HEK293T (cell line): ENCODE measurements at places on chromosomes 11 and 22.

DNA sequence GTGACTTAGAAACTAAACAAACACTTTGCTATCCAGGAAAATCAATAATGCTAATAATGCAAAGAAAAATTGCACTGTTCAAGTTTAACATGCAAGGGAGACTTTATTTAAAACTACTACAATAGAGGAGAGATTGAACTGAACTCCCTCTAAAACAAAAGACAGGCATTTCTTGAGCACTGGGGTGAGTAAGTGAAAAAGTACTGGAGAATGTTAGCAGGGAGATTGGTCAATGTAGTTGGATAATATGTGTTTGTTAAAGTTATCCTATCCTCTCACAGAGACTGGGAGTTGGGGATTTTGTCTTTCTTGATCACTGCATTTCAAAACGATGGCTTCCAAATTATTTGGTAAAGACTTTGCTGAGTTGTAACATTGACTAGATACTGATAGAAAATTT lies 77.6 kb downstream of the LUZP2 start:
- DNase-seq, result no peak

DNA sequence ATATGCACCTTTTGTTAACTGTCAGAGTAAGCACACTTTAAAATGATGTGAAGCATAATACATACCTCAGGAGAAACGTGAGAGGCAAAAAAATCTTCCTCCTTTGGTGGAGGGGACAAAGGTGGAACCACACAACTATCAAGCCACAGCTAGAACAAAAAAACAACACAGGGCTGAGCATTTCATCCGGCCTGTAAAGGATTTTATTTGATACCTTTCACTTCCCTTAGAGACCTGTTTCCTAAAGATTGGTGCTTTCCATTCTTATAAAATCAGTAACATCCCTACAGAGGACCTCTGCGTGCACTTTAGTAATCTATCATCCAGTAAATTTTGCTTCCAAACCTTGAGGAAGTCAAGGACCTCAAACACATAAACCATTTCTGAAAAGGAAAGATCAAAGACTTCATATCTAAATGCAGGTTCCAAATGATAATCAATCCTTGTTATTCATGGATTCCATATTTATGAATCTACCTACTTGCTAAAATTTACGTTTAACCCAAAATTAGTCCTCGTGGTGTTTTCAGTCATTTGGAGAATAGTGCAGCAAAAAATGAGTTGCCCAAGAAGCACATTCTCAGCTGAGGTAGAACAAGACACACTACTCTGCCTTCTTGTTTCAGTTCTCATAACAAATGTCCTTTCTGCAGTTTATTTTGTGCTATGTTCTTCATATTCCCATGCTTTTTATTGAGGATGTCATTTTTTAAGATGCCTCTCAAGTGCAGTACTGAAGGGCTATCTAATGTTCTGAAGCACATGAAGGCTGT lies 22.7 kb downstream of the ARFGAP3 start:
- DNase-seq, result no peak

GRCh38 chr11:14318581-14318981 lies 40.4 kb downstream of the RRAS2 start:
- DNase-seq, result no peak

GRCh38 chr22:36081023-36081431 lies 52.4 kb upstream of the RBFOX2 start:
- DNase-seq, result no peak

GRCh38 chr11:70271649-70271953 lies 1.1 kb downstream of the PPFIA1 start:
- no peak for DNase-seq

GRCh38 chr22:48949375-48950149 lies 878.1 kb downstream of the BRD1 start:
- DNase-seq, result no peak

DNA sequence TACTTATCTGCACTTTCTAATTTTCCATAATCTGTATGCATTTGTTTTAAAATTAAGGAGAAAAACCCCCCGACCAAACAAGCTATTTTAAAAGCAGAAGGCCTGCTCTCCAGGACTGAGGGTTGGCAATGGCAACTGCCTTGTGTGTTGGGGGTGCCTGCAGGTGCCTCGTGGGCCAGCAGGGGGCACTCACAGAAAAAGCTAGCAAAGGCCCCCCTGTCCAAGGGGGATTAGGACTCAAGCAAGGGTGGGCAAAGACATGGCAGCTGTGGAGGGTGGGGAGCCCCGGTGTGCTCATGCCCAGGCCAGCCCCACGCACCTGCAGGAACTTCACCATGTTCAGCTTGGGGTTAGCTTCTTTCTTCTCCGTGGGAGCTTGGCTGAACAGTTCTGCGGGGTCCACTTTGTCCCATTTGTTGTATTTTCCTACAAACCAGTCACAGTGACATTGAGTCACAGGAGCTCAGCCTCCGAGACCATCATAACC lies 10.3 kb downstream of the TOP3B start:
- peak; percentile 85 for DNase-seq

- no peak for DNase-seq
Observed at GRCh38 chr22:26236991-26237390, 67.7 kb downstream of the SEZ6L start.

DNA sequence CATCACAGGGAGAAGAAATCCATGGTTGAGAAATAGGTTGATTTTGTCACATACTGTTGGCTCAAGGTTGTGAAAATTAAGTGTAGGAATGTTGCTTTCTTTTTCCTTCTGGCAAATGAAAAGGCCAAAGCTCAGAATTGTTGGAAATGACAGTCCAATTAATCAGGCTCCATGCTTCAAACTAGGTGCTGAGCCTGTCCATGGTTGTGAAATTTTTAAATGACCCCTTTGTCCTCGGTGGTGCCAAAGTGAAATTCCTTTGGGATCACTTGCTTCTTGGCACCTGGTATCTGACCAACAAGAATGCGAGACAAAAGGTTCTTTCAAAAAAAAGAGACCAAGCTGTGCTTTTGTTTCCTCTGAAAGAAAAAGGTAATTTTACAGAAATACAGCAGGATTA lies 451.9 kb downstream of the ETS1 start:
- no peak for DNase-seq

DNA sequence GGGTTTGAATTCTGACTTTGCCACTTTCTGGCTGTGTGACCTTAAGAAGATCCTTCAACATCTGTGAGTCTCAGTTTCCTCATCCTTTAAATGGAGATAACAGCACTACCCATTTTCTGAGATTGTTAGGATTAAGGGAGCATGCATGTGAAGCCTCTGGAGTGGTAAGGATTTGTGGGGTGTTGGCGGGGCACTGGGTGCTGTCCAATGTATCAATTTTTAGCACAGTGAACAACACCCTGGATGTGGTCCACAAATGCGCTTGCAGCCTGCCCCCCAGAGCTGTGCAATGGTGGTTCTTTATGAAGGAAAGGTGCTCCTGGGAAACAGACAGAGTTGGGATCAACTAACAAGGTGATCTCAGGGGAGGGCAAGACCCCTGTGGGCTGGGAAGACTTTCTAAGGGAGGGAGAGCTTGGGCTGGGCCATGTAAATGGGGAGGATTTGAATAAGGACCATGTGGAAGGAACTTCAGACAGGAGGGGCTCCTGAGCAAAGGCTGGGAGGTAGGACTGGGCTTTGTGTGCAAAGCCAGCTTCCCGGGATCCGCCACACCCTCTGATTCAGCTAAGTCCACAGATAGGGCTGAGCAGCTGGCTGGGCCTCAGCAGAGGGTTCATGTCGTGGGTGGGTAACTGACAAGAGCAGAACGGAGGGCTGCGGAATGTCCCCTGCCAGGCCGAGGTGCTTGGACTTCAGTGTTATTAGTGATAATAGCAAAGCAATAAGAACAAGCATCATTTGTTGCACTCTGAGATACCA lies 22.7 kb upstream of the RASD2 start:
- no peak for DNase-seq

DNA sequence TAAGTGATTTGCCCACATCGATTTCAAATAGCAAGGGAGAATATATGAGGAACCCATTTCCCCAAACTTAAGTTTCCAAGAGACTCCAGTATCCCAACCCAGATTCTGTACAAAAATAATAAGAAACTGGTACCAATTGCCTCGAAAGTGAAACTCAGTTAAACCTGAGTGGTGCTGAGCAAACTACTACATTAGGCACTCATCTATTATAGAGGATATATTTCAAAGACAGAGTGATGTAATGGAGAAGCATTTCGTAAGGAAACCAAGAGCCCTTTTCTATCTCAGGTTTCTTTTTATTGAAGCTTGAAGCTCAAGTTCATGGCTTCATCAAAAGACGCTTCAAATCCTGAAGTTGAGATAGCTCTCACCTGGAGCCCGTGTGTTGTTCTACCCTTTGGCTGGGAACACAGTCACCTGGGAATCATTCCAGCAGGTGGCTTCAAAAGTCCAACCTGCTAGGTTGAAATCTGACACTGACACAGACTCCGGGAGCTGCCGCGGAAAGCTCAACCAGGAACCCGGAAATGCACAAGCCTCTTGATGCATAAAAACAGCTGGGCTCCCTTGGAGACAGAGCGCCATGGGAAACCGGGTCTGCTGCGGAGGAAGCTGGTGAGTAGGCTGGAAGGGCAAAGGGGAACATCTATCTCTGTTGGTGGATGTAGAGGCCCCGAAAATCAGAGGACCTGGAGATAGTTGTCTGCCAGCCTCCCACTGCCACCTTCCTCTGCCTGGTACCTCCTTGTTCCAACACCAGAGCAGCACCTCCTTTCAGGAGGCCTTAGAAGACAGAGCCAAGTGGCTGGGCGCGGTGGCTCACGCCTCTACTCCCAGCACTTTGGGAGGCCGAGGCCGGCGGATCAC lies at the start of gene C11orf52:
Gene C11orf52 (plus strand): TSS at position 524 of the 867 bp plus-strand sequence. CDS start 60 bp downstream, at position 584.
- DNase-seq, result peak; percentile 51

GRCh38 chr11:93494357-93494756 lies 48.8 kb downstream of the SMCO4 start:
- DNase-seq, result no peak

- DNase-seq, result no peak
Observed at GRCh38 chr11:43316451-43316850, 4.7 kb downstream of the API5 start.

DNA sequence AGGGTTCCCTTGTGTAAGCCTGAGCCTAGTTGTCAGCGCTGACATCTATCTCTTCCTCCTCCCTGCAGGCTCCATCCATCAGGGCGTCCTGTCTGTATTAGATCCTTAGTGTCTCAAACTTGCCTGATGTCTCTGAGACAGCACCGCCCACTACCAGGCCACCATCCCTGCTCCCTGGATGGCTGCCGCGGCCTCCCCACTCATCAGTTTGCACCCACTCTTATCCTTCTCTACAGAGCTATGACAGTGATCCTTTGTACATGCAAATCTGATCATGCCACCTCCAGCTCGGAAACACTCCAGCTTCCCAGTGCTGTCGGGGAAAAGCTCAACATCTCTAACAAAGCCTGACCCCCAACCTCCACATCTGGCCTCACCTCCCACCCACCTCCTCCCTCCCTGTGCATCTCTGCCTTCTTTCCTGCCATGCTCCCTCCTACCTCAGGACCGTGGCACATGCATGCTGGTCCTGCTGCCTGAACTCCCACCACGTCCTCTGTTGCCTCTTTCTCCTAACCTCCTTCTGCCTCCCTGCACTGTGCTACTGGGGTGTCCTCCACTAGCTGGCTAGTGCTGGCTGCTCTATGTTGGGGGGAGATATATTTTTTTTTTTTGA lies 61.6 kb upstream of the EIF3D start:
- no peak for DNase-seq
